ENCODE measurements at places on chromosomes 11 and 22.

DNA sequence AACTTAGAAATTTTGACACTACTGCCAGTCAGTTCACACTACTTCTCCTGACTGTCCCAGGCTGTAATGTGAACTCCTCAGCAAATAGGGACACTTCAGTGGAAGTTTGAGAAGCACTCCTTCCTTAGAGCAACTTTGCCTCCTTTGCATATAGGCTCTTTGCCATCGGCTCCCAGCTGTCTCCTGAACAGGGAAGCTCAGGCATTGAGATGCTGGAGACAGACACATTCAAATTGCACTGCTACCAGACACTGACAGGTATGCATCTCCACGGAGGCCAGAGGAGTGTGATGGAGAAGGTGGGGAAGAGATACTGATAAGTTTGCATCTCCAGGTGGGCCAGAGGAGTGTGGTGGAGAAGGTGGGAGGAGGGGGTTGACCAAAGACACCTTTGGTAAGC, 1.4 kb downstream of the TRAPPC4 start:
- DNase-seq: no peak

DNA sequence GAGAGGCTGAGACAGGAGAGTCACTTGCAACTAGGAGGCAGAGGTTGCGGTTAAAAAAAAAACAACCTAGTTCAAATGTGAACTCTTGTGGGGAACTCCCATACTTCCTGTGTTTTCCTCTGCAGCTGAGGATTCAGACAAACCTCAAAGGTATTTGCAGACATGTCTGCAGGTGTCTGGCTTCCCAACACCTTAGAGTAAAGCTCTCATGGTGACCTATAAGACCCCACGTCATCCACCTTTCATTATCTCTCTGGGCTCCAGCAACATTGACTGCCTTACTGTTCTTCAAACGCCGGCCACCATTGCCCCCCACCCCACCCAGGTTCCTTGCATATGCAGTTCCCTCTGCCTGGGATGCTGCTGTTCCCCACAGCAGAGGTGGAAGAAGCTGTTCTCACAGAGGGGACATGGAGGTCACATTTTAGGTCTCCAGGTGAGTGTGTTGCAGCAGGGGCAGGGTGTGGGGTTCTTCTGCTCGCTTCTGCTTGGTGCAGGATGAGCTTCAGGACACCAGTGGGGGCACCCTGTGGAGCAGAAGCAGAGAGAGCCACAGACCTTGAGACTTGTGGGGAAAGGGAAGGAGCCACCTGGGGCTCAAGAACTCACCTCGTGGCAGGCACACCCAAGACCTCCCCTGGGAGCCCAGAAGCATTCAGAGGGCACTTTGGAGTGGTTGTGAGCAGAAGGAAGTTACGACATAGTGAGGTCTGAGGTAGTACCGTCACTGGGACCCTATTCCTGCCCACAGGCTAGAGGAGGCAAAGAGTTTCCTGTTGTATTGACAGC, 203.2 kb downstream of the CSNK2A3 start:
- no peak for DNase-seq

- no peak for DNase-seq
Observed at GRCh38 chr11:102238391-102238821, 78.9 kb upstream of the BIRC3 start.

- DNase-seq: no peak
Observed at GRCh38 chr11:101866619-101867491, 48.0 kb upstream of the CEP126 start.

GRCh38 chr11:19920982-19921381, 208.3 kb downstream of the NAV2 start:
- no peak for DNase-seq

DNA sequence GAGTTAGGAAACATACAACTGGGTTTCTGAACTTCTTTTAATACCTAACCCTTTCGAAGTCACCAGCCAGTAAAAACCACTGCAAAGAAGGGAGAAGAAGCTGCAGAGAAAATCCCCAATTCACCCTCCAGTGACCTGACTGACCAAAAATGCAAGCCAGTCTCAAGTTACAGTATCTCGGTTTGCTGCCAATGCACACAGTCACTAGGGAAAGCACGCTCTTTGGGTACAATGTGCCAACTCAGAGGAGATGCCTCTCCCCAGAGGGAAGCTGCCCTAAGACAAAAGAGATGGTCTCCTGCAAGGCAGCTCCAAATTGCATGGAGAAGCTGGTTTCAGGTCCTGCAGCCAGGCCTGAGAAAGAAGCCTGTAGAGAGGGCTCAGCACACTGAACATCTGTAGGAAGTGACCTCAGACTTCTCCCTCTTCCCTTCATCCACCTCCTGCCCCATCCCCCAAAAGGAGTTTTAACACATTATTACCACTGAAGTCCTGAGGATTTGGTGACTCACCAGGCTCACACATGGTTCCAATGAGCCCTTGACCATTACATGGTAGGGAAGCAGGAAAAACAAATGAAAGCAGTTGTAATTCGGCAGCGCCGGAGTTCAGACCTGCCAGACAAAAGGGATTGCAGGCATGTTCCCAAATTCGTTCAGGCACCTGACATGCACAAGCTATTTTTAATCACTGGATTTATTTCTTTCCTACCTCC, 90.1 kb downstream of the ETS1 start:
- peak; percentile 93 for DNase-seq

DNA sequence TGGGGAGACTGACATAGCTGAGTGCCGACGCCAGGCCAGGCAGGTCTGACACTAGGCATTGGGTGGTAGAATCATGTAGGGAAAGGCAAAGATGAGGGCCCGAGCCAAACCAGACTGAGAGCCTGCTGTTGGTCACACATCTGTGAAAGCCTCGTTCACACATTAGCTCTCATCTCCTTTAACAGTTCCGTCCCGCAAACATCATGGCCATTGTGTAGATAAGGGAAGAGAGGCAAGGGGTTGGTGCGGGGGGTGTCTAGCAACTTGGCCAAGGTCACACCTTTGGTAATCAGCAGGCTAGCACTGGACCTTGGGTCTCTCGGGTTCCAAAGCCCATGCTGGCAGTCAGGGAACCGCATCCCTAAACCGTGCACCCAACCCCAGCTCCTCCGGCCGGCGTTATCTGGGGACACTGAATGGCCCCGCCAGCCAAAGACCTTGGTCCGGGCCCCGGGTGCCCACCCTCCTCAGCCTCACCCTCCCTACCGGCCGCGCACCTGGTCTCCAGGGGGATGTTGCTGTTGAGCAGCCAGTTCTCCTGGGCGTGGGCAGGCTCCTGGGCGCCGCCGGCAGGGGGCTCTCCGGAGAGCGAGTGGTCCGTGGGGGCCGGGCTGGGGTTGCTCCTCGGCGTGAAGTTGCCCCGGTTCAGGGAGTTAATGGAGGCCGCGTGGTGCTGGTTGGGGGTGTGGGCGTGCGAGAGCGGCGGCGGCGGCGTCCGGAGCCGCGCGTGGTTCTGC, 328.3 kb upstream of the NARS2 start:
- DNase-seq: no peak

Data from tongue (tissue), 3 donors.